ENCODE measurements at places on chromosomes 7 and 10. TPM values are rescaled to one million over a fixed set of nuclear protein-coding genes. Genes with fewer than 3 reads are reported as not detected.

GALNT17 gene
- not detected for total RNA-seq

GOT1 gene
- total RNA-seq = 28.3 TPM

GRCh38 chr10:88336334-88336733, 246.8 kb downstream of the RNLS start:
- H3K27me3 ChIP-seq = no peaks in the 10 kb centered on the region
- no peaks in the 10 kb centered on the region for H3K36me3 ChIP-seq
- H3K4me3 ChIP-seq = no peak overlapping the region
- no peak for DNase-seq

DNA sequence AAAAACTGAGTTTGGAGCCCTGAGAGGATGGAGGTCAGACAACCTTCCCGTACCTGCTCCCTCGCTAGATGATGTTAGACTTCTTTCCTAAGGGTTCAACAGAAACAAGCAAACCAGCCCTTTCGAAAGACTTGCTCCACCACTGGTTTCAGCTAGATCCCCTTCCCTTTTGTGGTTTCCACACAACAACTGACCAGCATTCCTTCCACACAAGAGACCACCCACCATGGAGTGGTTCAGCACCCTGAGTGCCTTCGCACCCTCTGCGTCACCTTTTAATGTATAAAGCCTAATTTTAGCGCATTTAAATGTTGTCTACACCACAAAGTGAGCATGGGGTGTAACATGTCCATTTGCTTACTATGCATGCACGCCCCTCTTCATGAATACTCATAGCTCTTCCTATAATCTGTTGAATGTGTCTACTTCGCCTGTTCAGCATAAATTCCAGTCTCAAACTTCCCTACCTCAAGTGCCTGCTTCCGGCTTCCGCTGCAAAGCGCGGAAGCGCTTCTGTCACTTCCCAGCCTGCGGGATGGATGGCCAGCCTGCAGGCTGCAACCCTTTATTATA, 69.0 kb downstream of the TACC2 start:
- DNase-seq = peak; percentile 80
- peak overlapping the region; percentile 67 for H3K27ac ChIP-seq
- H3K4me3 ChIP-seq = no peak overlapping the region
- no peaks in the 10 kb centered on the region for H3K36me3 ChIP-seq

DNA sequence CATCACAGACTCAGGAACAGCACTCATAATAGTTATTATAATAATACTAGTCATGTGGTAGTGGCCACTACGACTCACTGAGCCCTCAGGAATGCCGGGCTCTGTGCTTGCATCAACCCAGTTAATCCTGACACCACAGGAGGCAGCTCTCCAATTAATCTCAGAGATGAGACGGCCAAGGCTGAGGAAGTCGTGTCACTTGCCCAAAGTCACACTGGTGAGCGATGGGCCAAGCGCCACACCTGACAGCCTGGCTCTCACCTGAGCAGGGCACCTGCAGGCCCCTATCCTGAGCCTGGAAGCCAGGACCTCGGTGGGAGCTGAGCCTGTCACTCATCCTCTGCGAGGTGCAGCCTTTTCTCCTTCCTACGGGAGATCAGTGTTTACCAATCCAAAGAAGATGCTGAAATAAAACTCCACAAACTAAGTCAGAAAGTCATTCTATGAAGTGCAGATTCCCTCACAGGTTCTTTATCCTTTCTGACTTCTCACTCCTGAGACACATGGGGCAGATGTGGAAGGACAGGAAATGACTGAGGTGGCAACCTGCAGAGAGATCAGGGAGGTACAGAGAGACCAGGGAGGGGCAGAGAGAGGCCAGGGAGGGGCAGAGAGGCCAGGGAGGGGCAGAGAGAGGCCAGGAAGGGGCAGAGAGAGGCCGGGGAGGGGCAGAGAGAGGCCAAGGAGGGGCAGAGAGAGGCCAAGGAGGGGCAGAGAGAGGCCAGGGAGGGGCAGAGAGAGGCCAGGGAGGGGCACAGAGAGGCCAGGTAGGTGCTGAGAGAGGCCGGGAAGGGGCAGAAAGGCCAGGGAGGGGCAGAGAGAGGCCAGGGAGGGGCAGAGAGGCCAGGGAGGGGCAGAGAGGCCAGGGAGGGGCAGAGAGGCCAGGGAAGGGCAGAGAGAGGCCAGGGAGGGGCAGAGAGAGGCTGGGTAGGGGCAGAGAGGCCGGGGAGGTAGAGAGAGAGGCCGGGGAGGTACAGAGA, 38.5 kb downstream of the VIPR2 start:
- H3K4me1 ChIP-seq = no peaks in the 10 kb centered on the region
- H3K36me3 ChIP-seq = no peaks in the 10 kb centered on the region
- H3K4me3 ChIP-seq = no peak overlapping the region
- no peak for DNase-seq

- no peak overlapping the region for H3K4me3 ChIP-seq
- no peak for DNase-seq
These were observed 62.8 kb downstream of the EGFR start for GRCh38 chr7:55081472-55082227.

DNA sequence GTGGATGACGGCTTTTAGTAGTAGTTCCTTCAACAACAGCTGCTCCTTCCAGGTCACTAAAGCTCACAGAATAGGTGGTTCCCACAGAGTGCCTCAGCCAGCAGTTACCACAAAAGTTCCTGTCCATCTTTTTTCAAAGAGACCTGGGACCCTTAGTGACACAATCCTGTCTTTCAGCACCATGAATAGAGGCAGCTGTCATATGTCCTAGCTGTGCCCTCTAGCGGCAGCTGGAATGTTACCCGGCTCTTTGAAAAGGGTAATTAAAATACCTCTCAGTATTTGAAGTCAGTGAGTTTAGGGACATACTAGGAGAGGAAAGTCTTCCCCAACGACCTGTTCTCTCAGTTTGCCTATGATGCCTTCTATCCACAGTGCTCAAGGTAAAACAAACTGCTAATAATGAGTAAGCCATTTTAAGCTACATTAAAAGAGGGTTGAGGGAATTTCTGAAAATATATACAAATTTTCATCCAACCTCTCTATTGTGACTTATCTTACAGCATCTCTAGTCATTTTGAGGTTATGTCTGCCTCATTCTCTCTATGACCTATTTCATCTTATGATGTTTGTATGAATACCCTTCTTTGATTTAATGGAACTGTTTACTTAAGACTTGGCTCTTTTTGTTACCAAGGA, 290.8 kb downstream of the NXPH1 start:
- no peak for DNase-seq
- H3K4me1 ChIP-seq = no peaks in the 10 kb centered on the region
- H3K36me3 ChIP-seq = no peaks in the 10 kb centered on the region
- H3K4me3 ChIP-seq = no peak overlapping the region
